ENCODE measurements at places on chromosomes 3 and 15.

DNA sequence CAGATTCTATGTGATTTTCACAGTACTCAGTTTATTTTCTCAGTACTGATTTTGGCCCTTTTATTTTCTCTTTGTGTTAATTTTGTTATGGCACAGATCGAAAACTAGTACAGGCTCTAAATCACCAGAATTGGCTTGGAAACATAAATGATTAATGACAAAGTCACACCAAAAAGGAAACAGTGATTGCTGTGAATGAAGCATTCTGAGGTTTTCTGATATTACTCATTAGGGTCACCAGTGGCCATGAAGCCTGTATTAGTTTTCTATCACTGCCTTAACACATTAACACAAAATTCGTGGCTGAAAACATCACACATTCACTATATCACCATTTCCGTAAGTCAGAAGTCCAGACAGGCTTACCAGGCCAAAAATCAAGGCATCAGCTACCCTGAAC lies 343.0 kb upstream of the THRB start:
- no peak for DNase-seq

DNA sequence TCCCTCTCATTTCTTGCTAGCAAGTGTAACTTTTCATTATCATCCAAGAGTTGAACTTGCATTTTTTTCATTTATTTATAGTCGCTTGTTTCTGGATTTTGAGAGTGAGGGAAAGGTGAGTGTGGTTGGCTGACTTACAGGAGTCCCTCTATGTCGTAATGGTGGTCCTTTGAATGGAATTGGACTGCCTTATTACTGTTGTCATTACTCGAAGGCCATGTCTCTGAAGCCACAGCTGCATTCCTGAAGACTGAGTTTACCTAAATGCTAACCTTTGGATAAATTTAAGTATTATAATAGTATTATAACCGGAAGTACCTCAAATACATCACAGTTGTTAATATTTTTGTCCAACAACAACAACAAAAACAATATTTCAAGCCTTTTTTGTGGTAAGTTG lies 488.9 kb downstream of the GABRG3 start:
- DNase-seq = no peak

DNA sequence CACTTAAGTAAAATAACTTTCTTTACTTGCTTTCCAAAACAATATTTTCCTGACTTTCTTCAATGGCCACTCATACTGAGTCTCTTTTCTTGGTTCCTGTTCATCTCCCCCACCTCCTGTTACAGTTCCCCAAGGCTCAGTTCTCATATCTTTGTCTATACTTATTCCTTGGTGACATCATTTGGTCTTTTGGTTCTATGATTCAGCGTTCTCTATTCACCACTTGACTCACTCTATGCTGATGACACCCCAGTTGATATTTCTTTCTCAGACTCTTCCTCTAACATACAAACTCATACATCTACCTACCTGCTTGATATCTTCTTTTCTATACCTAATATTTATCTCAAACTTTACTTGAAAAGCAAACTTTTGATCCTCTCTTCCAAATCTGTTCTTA lies 85.0 kb upstream of the P3H2 start:
- DNase-seq = no peak

- no peak for DNase-seq
Observed at GRCh38 chr15:71114066-71114680, 1.1 kb upstream of the THSD4 start.

- no peak for DNase-seq
Observed at GRCh38 chr3:123388811-123389627, 59.9 kb downstream of the ADCY5 start.

GRCh38 chr15:32722136-32722535 lies 4.3 kb downstream of the GREM1 start:
- DNase-seq = no peak

DNA sequence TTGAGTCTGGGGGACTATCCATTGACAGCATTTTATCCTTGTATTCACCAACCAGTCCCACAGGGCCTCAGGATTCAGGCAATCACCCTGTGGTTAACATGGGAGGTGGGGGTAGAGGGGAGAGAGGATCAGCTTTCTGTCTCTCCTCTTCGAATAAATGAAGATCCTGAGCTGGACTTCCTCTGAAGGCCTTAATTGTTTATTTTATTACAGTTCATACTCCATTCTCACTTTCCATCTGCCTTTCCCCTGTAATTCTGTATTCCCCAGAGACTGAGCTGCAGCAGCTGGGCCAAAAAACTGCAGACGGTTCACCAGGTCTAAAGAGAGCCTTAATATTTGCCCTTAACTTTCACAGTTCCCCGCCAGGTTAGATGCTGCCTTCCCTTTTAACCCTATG lies 11.9 kb downstream of the TAGLN3 start:
- no peak for DNase-seq

- no peak for DNase-seq
Observed at GRCh38 chr3:13335059-13335458, 85.1 kb downstream of the NUP210 start.

DNA sequence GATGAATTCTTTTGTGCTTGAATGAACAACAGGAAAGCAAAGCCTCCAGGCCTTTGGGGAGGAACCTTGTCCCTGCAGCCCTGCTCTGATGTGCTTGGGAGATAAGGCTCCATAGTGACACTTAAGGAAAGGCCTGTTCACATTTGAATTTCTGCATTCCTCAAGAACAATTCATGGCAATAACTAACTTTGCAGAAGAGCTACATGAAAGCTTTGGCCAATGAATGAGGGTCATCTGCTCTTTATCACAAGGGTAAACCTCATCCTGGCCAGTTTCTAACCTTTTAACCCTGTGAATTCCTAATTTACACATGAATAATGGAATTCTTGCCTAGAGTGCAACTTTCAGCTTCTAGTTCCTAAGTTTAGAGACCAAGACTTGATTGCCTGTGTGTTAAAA lies 5.6 kb downstream of the PRTG start:
- no peak for DNase-seq

DNA sequence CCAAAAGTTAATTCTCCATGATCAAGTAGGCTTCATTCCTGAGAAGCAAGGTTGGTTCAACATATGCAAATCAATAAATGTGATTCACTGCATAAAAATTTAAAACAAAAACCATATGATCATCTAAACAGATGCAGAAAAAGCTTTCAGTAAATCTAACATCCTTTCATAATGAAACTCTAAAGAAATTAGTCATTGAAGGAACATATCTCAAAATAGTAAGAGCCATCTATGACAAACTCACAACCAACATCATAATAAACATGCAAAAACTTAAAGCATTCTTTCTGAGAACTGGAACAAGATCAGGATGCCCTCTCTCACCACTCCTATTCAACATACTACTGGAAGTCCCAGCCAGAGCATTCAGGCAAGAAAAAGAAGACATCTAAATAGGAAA lies 254.1 kb downstream of the AGBL1 start:
- DNase-seq = no peak

DNA sequence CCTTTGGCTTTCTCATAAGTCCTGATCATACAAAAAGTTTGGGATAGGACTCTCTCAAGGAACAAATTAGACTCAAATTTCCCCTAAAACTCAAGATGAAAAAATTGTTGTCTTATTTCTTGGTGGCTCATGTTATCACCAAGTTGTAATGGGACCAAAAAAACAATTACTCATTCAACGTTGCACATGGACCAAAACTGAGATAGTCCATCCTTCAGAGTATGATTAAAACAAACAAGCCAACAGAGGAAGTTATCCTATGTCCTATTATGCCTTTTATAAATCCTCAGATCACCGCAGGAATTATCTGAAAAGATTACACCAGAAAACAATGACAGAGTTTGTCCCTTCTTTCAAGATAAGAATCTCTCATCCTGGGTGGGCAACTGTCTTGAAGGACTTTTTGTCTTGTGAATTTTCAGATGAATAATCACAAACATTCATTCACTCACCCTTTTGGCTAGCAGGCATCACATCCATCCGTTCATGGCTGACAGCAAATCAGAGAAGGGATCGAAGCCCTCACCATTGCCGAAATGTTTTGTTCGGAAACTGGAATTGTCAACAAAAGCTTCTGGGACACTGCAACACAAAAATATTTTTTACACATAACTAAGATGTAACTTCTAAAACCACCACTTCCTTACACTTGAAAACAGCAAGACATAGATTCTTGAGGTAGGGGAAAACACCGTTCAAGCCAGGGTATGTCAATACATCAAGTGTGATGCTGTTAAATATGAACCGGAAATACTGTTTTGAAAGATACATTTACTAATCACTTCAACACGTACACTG lies 90.4 kb downstream of the FOXP1 start:
- no peak for DNase-seq

DNA sequence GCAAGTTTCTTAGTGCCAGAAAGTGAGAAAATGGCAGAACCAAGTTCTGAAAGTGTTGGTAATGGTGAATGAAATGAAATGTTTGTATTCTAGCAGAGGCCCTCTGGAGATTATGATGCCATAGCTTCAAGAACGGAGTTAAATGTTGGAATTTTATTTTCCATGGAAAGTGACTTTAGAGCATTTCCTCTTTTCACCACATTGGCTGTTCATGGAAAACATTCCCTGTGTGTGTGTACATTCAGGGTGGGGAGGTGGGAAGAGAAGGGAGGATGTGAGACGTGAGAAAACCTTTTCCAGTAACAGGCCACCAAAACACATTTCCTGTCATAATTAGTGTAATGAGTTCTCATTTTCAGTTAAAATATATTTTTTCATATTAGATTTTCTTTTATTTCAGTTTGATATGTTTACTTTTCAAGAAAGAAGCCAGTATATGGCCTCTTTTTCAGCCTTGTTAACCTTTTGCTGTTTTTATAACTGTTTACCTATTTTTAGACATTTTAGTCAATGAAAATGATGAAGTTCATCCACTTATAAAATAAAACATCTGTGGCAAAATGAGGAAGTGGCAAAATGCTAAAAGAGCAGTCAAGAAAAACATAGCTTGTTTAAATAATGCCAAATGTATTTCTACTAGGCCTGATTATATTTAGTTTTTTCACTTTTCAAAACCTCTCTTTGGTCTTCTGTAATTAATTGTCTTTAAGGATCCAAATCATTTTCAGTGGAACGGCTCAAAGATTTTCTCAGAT lies 21.6 kb downstream of the SAMMSON start:
- no peak for DNase-seq
